ENCODE measurements at places on chromosomes 6 and 20. TPM values are rescaled to one million over a fixed set of nuclear protein-coding genes. Genes with fewer than 3 reads are reported as not detected.

DNA sequence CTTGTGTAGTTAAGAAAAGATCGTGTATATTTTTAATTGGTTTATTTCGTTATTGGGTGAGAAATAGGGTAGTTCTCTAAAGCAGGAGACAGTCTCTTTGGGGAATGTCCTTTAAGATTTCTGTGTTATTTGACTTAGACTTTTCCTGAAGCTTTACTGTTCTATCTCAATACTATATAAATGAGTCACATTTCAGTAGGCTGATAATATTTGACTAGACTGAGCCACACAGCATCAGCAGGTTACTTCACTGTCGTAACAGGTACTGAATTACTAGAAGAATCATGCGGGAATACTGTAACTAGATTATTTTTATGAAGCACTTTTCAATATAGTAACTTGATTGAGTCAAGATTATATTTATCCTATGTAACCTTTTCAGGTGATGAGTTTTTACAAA lies 1.4 kb downstream of the SMAP1 start:
- DNase-seq: no peak
- peak overlapping the region; percentile 88 for H3K4me3 ChIP-seq
- no peak overlapping the region for H3K27ac ChIP-seq
- H3K36me3 ChIP-seq: peaks cover 26% of the 10 kb centered on the region
- peaks cover 56% of the 10 kb centered on the region for H3K4me1 ChIP-seq
- H3K27me3 ChIP-seq: no peaks in the 10 kb centered on the region

- no peak overlapping the region for H3K4me3 ChIP-seq
- DNase-seq: no peak
- H3K36me3 ChIP-seq: peaks cover 30% of the 10 kb centered on the region
These were observed 139.4 kb upstream of the AKAP12 start for GRCh38 chr6:151100326-151100725.

DNA sequence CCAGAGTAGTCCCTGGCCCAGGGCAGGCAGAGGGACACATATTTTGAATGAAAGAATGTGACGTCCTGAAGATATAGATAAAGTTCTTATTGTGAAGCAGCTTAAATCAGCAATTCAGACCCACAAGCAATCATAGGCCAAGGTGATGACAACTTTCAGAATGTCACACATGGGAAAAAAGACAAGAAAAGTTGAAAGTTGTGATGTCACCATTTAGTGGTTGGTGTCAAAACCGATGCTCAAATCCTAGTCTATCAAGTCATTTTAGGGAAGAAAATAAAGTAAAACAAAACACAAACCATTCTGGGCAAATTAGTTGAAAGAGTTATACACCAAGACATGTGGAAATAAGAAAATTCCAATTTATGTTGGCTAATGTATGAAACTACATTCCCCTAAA lies 710.8 kb downstream of the DOK5 start:
- H3K27ac ChIP-seq: no peak overlapping the region
- DNase-seq: no peak
- H3K36me3 ChIP-seq: no peaks in the 10 kb centered on the region
- no peak overlapping the region for H3K4me3 ChIP-seq
- H3K4me1 ChIP-seq: no peaks in the 10 kb centered on the region
- H3K27me3 ChIP-seq: no peaks in the 10 kb centered on the region

GRCh38 chr6:116218172-116218633 lies 35.7 kb downstream of the TSPYL4 start:
- H3K27ac ChIP-seq: no peak overlapping the region
- DNase-seq: no peak
- no peaks in the 10 kb centered on the region for H3K27me3 ChIP-seq
- H3K4me3 ChIP-seq: no peak overlapping the region
- H3K36me3 ChIP-seq: no peaks in the 10 kb centered on the region

DNA sequence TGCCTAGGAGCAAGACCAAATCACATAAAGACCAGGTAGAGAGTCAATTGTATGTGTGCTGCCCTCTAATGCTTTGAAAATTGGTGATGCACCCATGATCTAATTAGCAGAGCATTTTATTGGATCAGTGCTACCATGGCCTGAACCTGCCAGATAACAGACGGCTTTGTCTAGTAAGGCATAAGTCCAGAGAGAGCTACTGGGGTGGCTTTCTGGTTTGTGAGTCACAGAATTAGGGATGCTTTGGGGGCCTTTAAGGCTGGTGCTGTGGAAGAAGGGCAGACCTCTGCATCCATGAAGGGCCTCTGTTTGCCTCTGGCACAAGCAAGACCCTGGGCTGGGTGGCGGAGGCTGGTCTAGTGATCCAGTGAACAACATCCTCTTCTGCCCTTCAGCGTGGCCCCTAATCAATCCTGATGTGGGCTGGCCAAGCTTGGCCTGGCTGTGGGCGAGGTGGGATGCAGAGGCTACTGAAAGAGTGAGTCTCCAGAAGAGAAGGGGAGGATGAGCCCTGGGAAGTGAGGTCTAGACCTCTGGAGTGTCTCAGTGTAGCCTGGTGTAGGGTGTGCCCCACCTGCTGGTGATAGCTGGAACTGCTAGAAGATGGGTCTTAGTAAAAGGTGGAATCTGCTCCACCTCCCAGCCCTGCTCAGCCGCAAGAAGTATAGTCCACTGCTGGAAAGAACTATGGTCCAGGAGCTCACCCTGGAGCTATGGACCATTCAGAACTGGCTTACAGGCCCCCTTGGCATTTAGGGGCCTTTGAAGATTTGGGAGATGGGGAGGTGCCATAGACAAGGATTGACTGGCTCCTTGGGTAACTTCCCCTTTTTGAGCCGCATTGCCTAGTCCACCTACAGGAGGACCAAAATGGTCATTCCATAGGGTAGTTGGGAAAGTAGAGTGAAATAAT lies 36.7 kb upstream of the AAR2 start:
- H3K27ac ChIP-seq: no peak overlapping the region
- peaks cover 2% of the 10 kb centered on the region for H3K4me1 ChIP-seq
- peak; percentile 70 for DNase-seq
- H3K4me3 ChIP-seq: no peak overlapping the region
- no peaks in the 10 kb centered on the region for H3K36me3 ChIP-seq
- H3K27me3 ChIP-seq: peaks cover 8% of the 10 kb centered on the region

The TINAG gene
- not detected for total RNA-seq

The GGTLC1 gene
- not detected for total RNA-seq

The B3GALT4 gene
- 35.4 TPM for total RNA-seq

All from activated naive CD8-positive, alpha-beta T cell treated with anti-CD3 and anti-CD28 coated beads, Interleukin-2, amount 10 ng/mL, durations not matched to agents 7 days and 5 days (primary cell).